IMR-90 (cell line): ENCODE measurements at places on chromosomes 1 and 21.

GRCh38 chr21:35254765-35255138 lies 205.7 kb upstream of the RUNX1 start:
- DNase-seq, result no peak

GRCh38 chr1:1577367-1578011 lies 2.8 kb upstream of the SSU72 start:
- no peak for DNase-seq

- DNase-seq, result no peak
These were observed 288.4 kb upstream of the RGS18 start for GRCh38 chr1:191869790-191870312.

GRCh38 chr1:204931768-204932572 lies 61.3 kb downstream of the NFASC start:
- DNase-seq, result no peak

DNA sequence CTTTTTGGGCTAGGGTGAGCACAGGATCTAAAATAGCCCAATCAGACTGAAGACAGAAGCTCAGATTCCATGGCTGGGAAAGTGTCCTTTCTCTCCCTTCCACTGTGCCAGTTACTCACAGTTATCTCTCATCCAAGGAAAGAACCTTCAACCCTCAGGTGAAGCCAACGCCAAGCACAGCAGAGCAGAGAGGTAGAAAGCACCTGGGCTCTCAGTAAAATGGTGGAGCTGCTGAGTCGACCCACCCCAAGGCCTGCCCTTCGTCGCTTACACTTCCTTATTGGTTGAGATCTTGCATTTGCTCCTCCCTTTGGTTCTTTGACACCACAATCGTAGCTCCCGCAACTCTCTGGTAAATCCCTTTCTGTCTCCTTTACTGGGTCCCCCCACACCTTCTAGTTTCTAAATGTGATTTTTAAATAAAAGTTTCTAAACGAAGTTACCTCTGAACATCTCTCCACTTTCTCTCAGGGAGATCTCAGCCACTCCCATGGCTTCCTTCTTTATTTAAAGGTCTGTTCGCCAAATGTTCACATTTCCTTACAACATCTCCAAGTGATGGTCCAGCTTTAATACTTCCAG lies 27.5 kb upstream of the SLC30A1 start:
- no peak for DNase-seq

DNA sequence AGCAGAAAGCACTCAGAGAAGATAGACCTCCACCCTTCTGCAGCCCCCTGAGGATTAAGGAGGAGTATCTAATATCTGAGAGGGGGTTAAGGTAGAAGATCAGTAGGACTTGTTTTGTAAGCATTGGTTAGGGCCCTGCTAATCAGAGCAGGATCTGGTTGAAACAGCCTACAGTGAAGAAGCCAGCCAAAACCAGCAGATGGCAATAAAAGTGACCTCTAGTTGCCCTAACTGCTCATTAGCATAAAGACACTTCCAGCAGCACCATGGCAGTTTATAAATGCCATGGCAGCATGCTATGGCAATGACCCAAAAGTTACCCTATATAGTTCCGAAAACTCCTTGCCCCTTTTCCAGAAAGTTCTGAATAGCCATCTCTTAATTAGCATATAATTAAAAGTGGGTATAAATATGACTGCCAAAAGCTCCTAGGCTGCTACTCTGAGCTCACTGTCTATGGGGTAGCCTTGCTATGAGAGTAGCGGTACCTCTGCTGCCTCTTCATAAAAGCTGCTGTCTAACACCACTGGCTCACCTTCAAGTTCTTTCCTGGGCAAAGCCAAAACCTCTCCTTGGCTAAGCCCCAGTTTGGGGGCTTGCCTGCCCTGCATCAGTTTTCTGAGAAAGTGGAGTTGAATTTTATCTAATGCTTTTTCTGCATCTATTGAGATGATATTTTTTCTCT lies 254.2 kb downstream of the PAPPA2 start:
- no peak for DNase-seq

- DNase-seq, result no peak
These were observed 16.8 kb downstream of the DHX9 start for GRCh38 chr1:182855911-182856310.

DNA sequence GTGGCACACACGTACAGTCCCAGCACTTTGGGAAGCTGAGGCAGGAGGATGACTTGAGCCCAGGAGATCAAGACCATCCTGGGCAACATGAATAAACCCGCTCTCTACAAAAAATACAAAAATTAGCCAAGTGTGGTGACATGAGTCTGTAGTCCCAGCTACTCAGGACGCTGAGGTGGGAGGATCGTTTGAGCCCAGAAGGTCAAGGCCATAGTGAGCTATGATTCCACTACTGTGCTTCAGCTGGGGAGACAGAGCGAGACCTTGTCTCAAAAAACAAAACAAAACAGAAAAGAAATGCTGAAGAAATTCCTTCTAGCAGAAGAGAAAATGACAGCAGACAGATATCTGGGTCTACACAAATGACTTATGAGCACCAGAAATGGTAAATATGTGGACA lies 10.3 kb downstream of the ALDH9A1 start:
- no peak for DNase-seq

GRCh38 chr1:167707942-167708341 lies 13.8 kb upstream of the MPZL1 start:
- no peak for DNase-seq

- no peak for DNase-seq
These were observed 53.8 kb upstream of the LYPLAL1 start for GRCh38 chr1:219119839-219120238.

GRCh38 chr1:19361611-19362147 lies 49.6 kb downstream of the SLC66A1 start:
- peak; percentile 83 for DNase-seq

GRCh38 chr1:157721985-157722384 lies 21.4 kb upstream of the FCRL3 start:
- DNase-seq, result no peak

- DNase-seq, result peak; percentile 41
These were observed 6.2 kb downstream of the ZNF691 start for GRCh38 chr1:42852608-42852980.

DNA sequence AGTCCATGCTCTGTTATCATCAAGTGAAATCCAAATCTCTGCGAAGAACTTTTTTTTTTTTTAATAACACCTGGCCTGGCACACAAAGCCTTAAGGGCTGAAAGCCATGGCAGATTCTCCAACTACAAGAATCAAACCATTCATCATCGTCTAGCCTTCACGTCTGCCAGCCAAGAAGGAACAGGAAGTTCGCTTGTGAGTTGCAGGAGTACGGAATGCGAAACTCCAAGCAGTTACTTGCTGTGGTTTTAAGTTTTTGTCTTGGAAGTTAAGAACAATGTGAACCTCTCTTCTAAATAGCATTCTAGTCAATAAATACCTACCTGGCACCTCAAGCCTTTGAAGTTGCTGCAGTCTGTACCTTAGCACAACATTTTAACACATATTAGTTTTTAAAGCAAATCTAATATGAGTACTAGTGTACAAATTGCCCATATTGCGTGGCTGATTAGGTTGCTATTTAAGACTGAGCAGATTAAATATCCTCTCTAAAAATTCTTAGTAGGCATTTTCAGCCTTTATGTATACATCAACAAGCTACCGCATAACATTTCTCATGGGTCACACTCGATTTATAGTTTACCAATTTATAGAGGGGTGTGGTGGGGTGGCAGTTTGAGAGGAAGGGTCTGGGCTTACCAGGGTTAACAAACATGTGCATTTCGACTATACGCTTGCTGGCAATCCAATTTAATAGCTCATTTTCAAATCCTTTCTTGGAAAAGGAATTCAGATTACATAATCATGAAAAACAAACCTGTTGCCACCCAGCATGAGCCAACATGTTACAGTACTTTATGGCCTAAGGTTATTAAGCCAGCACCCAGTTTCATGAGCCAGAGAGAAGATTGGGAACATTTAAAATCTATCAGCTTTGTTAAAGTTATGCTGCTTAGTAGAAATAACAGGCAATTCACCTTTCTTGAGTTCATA lies 22.2 kb upstream of the PTPN14 start:
- DNase-seq, result no peak
